ENCODE measurements at places on chromosomes 2 and 18.
A peak's percentile ranks its signal among the peaks of the same experiment; 100 is the strongest.

GRCh38 chr18:2843146-2843545 lies 3.7 kb upstream of the EMILIN2 start:
- DNase-seq, result no peak

GRCh38 chr18:3297025-3297984 lies 35.4 kb downstream of the MYL12B start:
- DNase-seq, result peak; percentile 90

- DNase-seq, result no peak
These were observed 10.3 kb downstream of the ATP8B1 start for GRCh38 chr18:57792631-57793301.

DNA sequence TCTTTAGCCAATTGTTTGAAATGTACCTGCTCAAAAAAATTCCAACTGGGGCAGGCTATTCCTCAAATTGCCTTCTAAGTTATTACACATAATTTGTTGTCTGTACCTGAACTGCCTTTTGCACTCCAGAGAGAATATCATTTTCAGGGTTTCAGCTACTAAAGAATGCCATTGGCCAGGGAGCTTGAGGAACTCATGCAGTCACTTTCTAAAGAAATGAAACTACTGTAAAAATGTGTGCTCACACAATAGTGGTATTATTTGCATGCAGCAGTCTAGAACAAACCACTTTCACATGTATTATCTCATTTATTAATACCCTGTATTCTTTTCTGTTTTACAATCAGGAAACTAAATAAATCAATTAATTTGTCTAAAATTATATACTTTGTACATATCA lies 152.2 kb downstream of the PID1 start:
- no peak for DNase-seq

DNA sequence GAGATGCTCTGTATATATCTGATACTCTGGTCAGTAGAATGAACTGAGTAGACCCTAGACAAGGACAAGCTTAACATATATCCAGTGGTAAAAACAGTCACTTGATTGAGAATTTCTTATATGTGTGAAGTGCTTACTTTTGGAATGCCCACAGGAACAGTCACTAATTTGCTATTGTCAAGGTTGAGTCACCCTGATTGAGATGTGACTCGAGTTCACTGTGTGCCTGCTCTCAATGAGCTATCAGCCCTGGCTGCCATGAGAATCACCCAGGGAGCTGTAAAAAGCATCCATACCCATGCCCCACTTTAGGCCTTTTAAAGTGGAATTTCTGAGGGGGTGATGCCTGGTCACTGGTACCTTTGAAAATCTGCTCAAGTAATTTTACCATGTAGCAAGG lies 283.7 kb downstream of the SUCLG1 start:
- DNase-seq, result no peak

DNA sequence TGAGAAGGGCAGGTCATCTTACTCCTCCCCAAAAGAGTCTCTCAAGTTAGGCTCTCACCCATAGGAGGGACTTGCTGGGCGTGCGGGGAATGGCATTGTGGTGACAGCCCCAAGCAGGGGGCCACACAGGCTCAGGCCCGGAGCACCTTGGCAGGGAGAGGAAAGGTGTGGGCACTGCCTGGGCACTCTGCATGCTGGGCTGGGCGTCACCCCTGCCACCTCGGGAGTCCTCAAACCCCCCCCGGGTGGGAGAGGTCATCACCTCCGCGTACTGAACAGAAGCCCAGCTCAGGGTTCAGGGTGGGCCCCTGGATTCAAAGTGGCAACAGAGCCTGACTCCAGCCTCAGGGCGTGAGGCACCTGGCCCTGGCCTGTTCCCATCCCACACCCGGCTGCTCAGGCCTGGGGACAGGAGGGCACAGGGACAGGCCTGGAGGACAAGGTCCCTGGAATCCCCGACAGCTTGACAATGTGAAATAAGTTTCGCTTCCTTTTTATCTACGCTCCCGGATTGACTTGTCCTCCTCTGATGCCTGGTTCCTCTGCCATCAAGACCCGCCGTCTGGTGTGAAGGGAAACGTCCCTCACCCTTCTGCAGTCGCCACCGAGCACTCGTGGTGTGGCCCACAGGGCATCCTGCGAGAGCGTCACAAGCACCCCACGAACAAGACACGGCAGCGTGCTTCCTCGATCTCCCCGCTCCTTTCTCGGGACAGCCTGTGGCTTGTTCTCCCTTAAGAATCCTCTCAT lies 97.8 kb downstream of the HDAC4 start:
- no peak for DNase-seq

DNA sequence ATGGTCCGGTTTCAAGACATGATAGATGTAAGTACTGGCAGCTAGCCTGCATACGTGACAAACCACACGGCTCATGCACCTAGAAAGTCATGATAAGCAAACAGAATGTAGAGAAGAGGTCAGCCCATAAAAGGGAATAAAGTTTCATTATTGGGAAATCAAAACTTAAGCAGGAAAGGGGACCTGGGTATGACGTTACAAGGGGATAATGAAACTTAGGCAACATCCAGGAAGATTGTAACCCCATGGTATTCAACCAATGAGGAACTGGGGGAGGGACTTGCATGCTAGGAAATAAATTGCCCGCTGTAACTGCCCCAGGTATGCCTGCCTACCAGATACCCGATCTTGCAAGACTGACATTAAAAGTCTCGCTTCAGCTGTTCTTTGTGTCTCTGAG lies 1679.0 kb downstream of the SUCLG1 start:
- no peak for DNase-seq

DNA sequence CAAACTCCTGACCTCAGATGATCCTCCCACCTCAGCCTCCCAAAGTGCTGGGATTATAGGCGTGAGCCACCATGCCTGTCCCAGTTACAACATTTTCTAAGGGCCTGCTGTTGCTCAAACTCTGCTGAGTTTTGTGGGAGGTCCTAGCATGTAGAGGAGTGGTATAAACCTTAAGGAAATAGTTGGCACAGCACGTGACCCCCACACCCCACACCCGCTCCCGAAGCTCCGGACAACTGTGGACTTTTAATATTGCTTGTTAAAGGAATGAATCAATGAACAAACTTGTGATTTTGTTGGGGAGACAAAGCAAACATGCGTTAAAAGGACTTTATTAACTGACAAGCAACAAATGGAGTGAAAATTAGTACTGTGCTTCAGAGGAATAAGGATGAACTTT lies 137.8 kb upstream of the GATA6 start:
- DNase-seq, result no peak

- DNase-seq, result peak; percentile 62
These were observed 35.5 kb downstream of the EFEMP1 start for GRCh38 chr2:55887901-55888624.

DNA sequence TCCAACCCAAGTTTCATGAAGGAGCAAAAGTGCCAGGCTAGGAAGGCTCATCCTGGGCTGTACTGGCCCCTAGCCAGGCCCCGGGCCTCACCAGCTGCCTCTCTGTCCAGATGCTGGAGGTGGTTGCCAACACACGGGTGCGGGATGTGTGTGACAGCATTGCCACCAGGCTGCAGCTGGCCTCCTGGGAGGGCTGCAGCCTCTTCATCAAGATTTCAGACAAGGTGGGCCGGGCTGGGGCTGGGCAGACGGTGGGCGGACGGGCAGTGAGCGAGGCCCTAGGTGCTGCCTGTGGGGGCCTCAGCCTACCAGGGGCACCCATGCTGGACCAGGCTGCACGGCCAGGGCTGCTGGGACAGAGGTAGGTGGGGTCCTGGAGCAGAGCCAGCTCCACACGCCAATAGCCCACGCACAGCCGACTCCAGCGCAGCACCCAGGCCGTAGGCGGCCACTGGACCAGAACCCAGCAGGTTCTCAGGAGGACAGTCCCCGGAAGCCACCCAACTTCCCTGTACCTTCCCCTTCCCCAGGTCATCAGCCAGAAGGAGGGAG lies 11.8 kb upstream of the GPR17 start:
- no peak for DNase-seq

DNA sequence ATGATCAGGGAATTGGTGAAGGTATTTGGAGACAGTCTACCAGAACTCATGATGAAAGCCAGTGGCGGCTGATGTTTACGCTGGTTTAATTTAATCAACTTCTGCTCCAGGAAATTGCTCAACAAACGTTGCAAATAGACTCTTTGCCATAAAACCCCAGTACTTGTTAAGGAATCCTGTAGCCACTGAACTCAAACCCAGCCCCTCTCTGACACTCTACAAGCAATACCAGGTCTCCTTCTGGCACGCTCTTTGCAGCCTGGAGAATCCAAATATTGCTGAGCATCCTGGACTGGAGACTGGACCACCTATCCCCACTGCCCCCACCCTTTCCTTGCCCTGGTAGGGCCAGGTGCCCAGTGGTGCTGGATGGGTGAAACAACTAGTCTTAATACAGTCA lies 308.2 kb downstream of the FBXO15 start:
- DNase-seq, result no peak

GRCh38 chr2:205837663-205838062 lies 155.4 kb downstream of the NRP2 start:
- no peak for DNase-seq

- DNase-seq, result no peak
These were observed 70.4 kb upstream of the HPCAL1 start for GRCh38 chr2:10232096-10232815.

DNA sequence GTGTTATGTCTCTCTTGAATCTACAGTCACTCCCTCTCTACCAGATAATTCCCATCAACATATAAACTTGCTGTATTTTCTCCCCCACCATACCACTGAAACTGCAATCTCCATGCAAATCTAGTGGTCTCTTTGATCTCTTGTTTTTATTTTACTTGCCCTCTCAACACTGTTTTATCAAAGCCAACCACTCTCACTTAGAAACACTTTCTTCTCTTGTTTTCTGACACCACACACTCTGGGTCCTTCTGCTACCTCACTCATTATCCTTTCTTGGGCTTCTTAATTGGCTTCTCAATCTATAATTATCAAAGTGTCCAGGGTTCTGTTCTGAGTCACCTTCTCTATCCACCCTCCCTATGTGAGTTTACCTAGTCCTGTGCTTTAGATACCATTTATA lies 2.0 kb upstream of the MCFD2 start:
- no peak for DNase-seq

GRCh38 chr2:62938126-62938525 lies 112.5 kb upstream of the OTX1 start:
- DNase-seq, result no peak

- DNase-seq, result no peak
These were observed 249.4 kb upstream of the FAM98A start for GRCh38 chr2:33848486-33848885.

- no peak for DNase-seq
These were observed 82.5 kb upstream of the ARL4C start for GRCh38 chr2:234579231-234579962.

DNA sequence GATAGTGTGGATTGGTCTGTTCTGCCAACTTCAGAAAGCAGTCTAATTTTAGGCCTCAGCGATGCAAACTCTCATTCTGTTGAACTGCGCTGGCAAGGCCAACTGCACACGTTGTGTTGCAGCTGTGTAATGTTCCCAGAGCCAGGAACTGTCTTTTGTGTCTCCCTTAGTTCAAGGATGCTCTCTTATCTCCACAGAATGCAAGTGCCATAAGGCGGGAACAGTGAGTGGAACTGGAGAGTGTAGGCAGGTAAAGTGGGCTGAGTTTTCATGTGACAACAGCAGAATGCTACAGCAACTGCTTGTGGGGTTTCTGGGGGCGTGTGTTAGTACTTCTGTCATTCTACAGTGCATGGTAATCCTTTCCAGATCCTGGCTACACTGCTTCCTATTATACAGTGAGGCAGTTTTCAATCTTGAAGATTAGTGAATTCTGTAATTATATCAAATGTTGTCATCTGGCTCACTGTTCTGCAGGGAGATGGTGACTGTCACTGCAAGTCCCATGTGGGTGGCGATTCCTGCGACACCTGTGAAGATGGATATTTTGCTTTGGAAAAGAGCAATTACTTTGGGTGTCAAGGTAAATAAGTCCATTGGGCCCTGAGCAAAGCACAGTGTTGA lies 125.8 kb downstream of the LAMA3 start:
- DNase-seq, result no peak

DNA sequence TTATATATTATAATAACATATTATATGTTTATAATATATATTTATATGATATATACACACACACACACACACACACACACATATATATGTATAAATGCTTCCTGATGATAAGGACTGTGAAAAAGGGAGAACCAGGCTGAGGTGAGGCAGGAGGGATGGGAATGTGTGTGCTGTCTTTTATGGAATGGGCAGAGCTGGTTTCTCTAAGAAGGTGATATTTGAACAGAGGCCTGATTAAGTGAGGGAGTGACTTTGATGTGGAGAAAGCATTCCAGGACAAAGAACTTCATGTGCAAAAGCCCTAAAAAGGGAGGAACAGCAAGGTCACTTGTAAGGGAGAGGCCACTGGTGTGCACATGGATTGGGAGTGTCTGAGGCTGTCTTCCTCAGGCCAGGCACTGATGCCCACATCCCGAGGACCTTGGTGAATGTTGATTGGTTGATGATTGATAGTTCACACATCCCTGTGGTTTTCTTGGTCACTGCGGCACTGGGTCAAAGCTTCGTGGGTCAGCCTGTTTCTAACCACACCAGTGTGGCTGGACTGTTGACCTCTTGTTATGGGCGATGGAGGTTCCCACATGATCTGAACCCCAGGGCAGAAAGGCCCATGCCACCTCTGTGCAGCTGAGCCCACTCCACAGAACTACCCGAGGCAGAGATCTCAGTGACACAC lies 196.9 kb downstream of the MYCN start:
- DNase-seq, result no peak

GRCh38 chr2:151668737-151669136 lies 65.5 kb downstream of the NEB start:
- DNase-seq, result no peak

DNA sequence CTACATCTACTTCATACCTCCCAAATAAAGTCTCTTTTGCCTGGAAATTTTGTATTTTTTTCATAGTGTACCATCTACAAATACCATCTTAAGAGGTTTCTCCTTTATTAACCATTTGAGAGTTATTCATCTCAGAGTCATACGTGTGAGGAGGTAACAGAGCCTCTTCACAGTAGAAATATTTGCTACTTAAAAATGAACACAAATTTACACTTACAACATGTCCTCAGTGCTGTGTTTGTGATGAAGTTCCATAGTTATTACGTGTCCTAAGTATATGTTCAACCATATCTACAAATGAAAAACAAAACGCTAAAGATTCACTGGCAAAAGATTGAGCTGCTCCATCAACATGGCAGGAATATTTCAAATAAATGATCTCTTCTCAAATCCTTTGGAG lies 48.5 kb upstream of the HNRNPA3 start:
- no peak for DNase-seq

- no peak for DNase-seq
These were observed 46.2 kb downstream of the AKAIN1 start for GRCh38 chr18:5150894-5151293.
